ENCODE measurements at places on chromosomes 6 and 20. TPM values are rescaled to one million over a fixed set of nuclear protein-coding genes. Genes with fewer than 3 reads are reported as not detected.

- no peak for DNase-seq
These were observed 4.1 kb downstream of the LINC00237 start for GRCh38 chr20:21101932-21102575.

- DNase-seq = no peak
These were observed 59.0 kb downstream of the TCP11 start for GRCh38 chr6:35082046-35082732.

DNA sequence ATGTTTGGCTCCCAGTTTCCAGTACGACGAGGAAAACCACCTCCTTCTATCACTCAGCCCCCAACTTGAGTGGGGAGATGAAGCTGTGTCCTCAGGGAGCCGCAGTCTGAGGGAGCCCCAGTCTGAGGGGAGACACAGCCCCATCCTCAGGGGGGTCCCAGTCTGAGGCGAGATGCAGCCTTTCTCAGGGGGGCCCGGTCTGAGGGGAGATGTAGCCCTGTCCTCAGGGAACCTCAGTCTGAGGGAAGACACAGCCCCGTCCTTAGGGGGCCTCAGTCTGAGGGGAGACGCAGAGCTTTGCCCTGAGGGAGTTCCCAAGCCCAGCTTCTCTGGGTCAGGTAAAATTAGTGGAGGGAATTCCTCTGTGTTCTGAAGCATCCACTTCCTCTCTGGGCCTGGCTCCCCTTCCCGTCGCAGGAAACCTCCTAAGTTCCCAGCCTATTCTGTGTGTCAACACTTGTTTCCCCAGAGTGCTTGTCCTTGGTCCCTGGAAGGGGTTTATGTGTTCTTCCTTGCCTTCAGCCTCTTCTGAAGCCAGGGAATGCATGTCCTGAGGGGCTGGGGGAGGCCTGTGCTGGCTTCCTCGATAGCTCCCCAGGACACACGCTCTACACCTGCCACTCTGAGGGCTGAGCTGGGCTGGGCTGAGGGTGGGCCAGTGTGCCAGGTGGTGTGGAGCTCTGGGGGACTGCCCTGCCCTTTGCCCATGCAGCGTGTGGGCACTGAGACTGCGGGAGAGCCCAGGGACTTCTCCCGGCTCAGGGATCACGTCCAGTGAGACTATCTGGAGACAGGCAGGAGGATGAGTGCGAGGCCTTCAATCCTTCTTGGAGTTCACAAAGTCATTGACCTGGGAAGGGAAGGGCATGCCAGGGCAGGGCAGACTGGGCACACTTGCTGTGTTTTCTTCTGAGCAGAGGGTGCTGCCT lies 55.4 kb downstream of the VEGFA start:
- no peak for DNase-seq

- no peak for DNase-seq
These were observed 151.4 kb upstream of the CHD6 start for GRCh38 chr20:41769592-41770018.

Gene CNR1
- total RNA-seq = 10.7 TPM

DNA sequence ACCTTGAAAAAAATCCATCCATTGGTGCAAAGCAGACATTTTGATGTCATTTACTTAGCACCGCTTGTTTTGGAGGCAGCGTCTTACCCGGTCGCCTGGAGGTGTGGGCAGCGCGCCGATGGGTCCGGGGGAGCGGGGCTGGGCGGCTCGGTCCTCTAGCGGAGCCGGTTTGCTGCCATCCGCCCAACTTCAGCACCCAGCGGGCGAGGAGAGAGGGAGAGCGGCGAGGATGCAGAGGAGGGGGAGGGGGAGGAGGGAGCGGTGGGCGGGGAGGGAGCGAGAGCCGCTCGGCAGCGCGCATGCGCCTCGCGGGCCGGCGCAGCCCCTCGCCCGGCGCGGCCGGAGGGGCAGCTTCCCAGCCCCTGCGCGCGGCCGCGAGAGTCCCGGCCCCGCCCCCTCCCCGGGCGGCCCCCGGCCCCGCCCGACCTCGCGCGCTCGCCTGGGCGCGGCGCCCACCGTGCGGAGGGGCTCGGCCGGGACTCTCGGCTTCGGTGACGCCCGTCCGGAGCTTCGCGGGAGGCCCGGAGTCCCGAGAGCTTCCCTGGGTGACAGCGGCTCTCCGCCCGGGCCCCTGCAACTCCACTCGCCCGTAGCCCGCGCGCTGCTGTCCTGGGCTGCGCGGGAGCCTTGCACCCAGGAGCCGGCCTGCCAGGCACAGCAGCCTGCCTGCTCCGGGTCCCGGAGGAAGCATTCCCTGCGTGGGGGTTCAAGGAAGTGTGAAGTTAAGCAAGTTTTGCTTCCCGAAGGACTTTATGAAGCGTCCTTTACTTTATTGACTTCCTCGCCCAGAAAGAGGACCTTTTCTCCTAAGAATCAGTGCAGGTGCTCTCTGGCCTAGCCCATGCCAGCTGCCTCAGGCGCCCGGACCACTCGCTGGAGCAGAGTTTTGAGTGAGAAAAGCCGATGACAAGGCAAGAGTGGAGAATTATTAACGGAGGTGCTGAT lies at the start of gene RGS17:
TSS of gene RGS17 (minus strand) at position 246 of the 945 bp plus-strand sequence. CDS start 87,264 bp downstream, outside the sequence.
- DNase-seq = no peak

GRCh38 chr6:20153194-20153593 lies 59.1 kb downstream of the MBOAT1 start:
- DNase-seq = no peak

- no peak for DNase-seq
These were observed 80.8 kb downstream of the SCML4 start for GRCh38 chr6:107743311-107743710.

GRCh38 chr6:47698342-47698787 lies at the start of gene ADGRF4:
Gene ADGRF4, plus strand, starts transcription at chr6:47698580. Its CDS starts 8,666 bp downstream, at chr6:47707246.
- no peak for DNase-seq

DNA sequence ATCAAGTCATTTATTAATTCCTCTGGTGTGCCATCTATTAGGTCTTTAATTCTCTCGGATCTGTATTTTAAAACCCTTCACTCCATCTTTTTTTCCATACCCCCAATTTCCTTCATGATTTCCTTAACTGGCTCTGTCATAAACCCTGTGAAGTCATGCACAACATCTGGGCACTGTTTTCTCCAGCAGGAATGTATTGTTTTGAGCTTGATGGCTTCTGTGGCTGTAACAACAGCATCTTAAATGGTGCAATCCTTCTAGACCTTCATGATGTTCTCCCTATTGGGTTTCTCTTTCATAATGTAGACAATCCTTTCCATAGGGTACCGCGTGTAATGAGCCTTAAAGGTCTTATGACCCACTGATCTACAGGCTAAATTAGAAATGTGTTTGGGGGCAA lies 29.0 kb downstream of the CDK19 start:
- DNase-seq = no peak

- no peak for DNase-seq
These were observed 117.8 kb downstream of the FOXA2 start for GRCh38 chr20:22466447-22467171.

Gene SRPK1
- total RNA-seq = 37.8 TPM

GRCh38 chr6:84458271-84458670 lies 230.8 kb upstream of the CEP162 start:
- DNase-seq = no peak

GRCh38 chr20:41290804-41291389 lies 26.6 kb downstream of the ZHX3 start:
- no peak for DNase-seq

- no peak for DNase-seq
These were observed 25.0 kb downstream of the MAP1LC3A start for GRCh38 chr20:34583544-34583943.

Gene AGER
- 7.5 TPM for total RNA-seq

DNA sequence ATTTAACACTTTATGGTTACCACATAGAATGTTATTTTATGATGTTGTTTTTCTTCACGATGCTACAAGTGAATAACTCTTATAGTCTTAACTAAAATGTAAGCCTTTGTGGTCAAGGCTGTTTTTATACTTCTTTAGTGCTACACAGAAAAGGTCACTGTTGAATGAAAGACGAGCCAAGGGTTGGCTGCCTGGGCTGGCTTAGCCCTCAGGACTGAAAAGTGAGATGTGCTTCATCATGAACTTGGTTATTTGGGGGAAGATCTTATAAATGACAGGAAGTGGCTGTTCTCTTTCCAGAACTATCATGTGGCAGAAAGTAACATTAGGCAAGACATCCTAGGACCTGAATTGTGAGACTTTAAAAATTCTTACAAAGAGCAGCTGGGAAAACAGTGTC lies 404.0 kb downstream of the BTBD3 start:
- no peak for DNase-seq

Gene SMOC2
- total RNA-seq = 136 TPM

DNA sequence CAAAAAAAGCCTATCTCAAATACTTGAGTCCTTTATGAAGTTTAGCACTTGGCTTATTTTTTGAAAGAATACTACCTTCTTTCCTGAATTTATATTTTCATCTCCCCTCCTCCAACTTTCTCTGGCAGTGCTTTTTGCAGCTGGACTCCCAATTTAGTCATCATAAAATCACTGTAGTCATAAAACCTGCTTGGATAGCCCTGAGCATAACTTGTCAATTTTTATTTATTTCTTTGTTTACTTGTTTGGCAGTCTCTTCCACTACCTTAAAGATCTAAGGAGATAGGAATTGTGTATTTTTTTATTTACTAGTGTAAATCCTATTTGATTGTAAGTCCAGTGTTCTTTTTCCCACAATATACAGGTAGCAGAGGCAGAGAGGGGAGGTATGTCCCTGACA lies 11.2 kb upstream of the EDN1 start:
- DNase-seq = no peak

DNA sequence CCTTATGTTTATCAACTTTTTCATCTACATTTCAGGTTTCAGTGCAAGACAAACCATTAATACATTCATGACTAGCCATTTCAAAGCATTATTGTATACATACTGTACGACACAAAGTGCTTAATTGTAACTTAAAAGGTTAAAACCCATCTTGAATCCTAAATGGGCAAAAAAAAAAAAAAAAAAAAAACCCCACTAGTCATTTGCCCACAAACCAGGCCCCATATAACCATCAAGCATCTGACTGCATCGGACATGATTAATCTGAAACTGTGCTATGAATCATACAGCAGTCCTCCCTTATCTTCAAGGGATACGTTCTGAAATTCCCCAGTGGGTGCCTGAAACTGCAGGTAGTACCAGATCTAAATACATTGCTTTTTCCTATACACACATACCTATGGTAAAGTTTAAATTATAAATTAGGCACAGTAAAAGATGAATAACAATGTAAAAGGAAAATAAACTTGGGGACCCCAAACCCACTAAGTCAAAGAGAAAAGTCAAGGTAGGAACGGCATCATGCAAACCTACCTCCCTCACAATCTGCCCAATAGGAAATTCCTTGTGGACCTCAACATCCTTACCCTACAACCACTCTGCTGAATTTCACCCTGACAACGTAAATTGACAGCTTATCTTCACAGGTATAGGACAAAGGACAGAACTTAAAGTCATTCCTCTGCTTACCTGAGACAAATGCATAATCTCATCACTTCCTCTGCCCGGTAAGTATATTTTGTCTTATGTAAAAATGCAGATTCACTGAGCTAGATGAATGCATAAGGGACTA lies 14.3 kb downstream of the B4GALT5 start:
- no peak for DNase-seq

GRCh38 chr6:82208913-82209312 lies 38.6 kb downstream of the IBTK start:
- no peak for DNase-seq

- no peak for DNase-seq
These were observed 97.4 kb upstream of the SALL4 start for GRCh38 chr20:51899674-51900073.
